Activated CD8-positive, alpha-beta memory T cell treated with anti-CD3 and anti-CD28 coated beads for 4 hours (primary cell): ENCODE measurements at places on chromosomes 16 and 17.

GRCh38 chr17:49776551-49777300 is 11.8 kb upstream of the KAT7 start:
- DNase-seq: no peak

DNA sequence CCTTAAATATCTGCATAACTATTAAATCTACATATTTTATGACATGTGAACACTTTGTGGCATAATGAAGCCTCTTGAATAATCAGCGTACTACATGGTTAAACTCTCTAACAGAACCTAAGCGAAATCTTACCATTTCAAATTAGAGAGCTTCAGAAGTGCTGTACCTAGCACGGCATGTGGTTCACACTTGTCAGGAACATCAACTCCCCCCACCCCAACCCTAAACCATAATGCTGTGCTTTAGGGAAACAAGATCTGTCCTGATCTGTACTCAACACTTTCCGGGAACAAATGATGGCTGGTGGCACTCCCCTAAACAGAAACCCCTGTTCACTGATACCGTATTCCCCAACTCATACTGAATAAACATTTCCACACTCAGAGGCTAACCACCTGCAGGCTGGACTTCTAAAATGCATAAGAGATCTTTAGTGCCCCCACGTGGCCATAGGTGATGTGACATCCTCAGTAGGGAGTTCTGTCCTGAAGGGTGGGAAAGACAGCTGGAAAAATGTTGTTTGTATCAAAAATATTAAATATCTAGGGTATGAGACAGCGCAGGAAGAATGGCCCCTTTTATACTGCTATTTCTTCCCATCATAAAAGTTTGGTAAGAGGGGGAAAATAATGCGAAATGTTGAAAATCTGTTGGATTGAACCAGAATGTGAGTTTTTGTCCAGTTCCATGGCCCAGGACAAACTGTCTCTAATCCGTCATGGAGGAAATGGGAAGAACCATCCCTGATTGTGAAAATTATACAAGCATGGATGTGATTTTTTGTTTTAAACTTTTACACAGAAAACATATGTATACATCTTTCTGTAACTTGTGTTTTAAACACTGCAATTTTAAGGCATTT is 88.6 kb downstream of the USP31 start:
- DNase-seq: peak; percentile 8

GRCh38 chr16:49483651-49484450 is 110.2 kb downstream of the C16orf78 start:
- no peak for DNase-seq

DNA sequence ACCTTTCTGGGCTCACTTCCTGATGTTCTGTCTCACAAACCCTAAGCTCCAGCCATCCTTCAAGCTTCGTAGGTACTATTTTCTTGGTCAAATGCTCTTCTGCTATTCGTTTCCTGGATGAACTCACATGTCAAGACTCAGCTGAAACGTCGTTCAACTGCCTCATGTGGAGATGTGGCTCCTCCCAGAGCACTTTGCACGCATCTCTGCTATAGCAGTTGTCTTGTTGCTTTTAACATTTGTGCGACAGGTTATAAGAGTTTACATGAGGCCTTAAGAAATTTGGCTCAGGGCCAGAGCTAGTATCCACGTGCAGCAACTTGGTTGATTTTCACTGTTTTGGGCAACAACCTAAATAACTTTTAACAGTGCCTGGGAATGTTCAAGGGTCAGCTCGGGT is 2.8 kb upstream of the KRT40 start:
- no peak for DNase-seq

- no peak for DNase-seq
Measured at GRCh38 chr17:67648032-67648905, 69.5 kb upstream of the NOL11 start.

- DNase-seq: no peak
Measured at GRCh38 chr17:2962729-2963128, 100.7 kb downstream of the OR1D5 start.

- peak; percentile 48 for DNase-seq
Measured at GRCh38 chr17:57243171-57243622, 13.1 kb upstream of the MSI2 start.

GRCh38 chr17:28147017-28147416 is 104.5 kb downstream of the NLK start:
- DNase-seq: no peak

DNA sequence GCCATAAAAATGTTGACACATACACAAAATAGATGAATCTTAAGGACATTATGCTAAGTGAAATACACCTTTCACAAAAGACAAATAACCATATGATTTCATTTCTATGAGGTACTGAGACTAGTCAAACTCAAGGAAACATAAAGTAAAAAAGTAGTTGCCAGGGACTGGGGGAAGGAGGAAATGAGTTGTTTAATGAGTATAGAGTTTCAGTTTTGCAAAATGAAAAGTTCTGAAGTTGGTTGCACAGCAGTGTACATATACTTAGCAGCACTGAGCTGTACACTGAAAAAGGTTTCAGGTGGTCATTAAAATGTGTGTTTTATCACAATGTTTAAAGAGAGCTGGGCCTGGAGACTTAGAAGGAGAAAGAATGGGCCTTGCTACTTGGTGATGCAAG is 4.7 kb upstream of the SLC13A2 start:
- no peak for DNase-seq

GRCh38 chr17:78250891-78251772 is 19.7 kb downstream of the TMEM235 start:
- DNase-seq: peak; percentile 60
